Endothelial cell of umbilical vein (primary cell): ENCODE measurements at places on chromosomes 6 and 20. TPM values are rescaled to one million over a fixed set of nuclear protein-coding genes. Genes with fewer than 3 reads are reported as not detected.

ASIP gene
- total RNA-seq = not detected in 2 replicates

ELOVL2 gene
- total RNA-seq = not detected in 2 replicates

TRIM31 gene
- total RNA-seq = not detected in 2 replicates

- DNase-seq = no peak
These were observed 362.6 kb downstream of the CD109 start for GRCh38 chr6:74058606-74059005.

SRMS gene
- total RNA-seq = not detected in 2 replicates

DNA sequence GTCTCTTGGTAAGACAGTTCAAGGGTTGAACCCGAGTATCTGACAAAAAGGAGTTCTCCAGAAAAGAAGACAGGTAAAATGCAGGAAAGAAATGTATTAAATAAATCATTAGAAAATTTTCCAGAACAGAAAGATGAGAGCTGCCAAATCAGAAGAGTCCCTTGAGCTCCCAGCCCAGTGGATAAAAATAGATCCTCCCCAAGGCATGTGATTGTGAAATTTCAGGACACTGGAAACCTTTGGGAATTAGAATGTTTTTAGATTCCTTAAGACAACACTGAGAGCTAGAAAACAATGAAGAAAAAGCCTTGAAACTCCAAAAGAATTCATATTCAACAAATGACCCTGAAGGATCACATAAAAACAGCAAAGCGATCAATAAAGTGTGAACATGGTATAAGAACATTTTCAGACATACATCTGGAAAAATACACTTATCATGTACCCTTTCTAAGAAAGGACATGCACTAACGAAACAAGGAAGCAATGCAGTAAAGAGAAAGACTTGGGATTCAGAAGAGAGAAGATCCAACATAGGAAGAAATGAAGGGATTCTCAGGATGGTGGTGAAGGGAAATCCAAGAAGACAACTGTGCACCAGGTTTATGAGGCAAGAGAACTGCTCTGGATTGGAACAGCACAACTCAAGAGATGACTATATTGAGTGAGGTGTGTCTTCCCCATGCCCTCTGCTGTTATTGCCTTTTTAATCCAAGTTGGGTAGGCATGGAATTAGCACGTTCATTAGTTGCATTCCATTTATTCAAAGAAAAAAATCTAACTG lies 390.4 kb downstream of the SYNE1 start:
- no peak for DNase-seq

DNA sequence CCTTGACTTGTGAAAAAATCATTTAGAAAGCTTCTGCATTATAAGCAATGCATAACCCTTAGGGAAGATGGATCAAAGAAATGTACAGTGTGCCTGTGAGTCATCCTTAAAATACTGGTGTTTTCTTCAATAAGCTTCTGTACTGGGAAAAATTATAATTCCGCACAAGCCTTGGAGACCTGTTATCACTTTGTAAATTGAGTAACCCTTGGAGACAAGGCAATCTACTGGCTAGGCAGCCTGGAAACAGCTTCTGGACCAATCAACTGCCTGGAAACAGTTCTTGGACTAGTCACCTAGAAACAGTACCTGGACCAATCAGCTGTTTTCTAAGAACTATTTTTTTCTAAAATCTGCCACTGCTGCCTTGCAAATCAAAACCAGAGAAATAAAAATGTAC lies 25.8 kb upstream of the RNGTT start:
- DNase-seq = no peak

FAM209B gene
- total RNA-seq = not detected in 2 replicates

DNA sequence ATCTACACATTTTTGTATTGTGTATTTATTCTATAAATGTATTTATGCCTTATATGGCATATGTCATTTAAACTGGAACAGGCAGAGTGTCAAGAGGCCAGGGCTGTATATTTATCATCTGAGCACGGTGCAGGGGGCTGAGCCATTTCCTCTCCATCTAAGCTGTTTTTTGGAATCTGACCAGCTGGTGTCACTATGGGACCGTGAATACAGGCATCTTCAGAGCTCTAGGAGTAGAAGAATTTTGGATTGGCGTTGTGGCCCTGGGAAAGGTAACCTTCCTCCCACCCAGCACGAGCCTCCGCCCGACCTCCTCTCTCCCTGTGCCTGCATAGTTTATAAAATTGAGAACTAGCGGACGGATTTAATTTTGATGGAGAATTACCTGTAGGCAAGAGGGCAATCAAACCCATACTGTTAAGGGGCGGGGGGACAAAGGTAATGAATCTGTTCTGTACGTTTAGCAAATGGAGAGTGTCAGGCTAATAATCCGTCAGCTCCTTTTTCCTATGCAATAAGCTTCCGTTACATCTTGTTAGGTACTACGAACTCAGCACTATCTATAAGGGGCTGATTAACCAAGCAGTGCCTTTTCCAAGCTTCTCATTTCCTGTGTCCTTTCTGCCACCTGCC lies 29.0 kb upstream of the EEF1E1 start:
- peak; percentile 65 for DNase-seq

GPX5 gene
- not detected in 2 replicates for total RNA-seq

DNA sequence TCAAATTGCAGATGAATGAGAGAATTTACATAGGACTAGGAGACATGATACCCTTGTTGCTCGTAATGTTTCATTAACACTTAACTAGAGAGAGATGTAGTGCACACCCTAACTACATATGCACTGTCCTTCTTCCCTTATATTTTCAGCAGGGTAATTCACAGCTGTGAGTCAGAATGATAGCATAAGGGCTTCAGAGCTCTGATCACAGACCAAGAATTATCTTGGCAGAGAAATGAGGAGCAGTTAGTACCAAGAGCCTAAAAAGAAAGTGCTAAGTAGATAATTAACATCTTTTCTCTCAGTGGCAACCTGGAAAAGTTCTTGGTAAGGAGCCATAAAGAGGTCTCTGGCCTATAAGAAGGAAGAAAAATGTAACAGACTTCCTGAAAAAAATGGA lies 35.8 kb downstream of the GRIK2 start:
- no peak for DNase-seq

MEP1A gene
- total RNA-seq = not detected in 2 replicates

RRAGD gene
- total RNA-seq = 0.90 and 2.0 TPM in 2 replicates
